ENCODE measurements at places on chromosomes 3 and 15. TPM values are rescaled to one million over a fixed set of nuclear protein-coding genes. Genes with fewer than 3 reads are reported as not detected.
A peak's percentile ranks its signal among the peaks of the same experiment; 100 is the strongest.

The GPR27 gene
- total RNA-seq = 5.2 TPM

DNA sequence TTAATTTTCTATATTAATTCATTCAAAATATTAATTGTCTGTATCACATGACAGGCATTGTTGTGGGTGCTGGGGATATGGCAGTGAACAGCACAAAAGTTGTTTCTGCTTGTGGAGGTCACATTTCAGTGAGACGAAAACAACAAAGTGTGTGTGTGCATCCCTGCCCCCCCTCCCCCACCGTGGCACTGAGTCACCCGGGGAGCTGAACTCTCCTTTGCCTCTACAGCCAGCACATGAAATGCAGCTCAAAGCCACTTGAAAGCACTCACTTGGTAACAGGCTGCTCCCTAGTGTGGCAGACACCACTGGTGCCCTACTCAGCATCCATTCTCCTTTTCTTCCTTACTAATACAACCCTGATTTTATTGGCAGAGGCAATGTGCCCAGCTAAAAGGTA is 16.9 kb upstream of the SCAMP5 start:
- DNase-seq = no peak

DNA sequence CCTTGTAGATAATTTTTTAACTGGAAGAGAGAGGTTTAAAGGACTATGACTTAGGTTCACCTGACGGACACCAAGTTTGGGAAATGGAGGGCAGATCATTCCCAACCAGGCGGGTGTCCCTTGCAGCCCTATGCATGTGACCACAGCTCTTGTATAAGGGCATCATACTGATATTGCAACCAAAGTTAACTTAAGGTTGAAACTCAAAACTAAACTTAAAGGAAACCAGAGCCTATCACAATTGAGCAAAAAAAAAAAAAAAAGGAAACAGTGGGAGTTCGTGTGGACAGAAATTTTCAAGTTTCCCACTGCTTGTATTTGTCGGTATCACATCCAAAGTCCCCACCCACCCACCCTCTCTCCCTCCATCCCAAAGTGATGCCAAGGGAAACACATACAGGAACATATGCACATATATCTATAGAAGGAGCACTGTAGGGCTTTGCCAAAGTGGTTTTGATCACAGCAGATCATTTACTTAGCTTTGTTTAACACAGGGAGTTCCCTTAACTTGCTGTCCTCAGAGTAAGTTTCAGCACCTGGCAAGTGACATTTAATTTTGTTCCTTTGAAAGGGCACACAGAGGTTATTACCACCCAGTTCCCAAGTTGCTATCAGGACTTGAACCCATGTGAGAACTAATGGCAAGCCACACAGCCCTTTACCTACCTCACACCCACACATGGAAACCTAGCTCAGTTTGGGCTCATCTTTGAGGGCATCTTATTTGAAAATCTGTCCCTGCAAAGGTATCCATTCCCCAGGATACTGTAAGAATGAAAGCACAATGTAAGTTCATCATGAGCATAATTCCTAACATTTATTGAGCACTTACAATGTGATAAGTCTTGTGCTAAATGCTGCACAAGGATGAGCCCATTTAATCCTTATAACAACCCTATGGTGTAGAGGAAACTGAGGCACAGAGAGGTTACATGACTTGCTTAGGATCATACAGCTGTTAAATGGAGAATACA is 204.5 kb upstream of the CMC1 start:
- no peak for DNase-seq

The UROC1 gene
- total RNA-seq = not detected

DNA sequence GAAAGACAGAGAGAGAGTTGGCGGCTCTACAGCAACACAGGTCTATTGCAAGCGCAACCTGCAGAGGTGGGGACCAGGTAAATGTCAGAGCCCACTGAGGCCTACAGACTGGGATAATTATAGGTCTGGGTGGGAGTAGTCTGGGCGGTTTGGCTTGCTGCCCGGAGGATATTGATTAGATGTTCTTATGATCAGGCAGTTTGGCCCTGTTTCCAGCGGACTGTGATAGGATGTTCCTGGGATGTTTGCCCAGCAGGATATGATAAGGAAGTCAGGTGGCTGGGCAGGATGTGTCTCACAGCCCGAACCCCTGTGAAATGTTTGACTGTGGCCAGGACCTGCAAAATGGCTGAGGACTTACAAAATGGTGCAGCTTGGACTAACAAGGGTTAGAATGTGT is 364.9 kb downstream of the NAALADL2 start:
- DNase-seq = no peak

The ULK3 gene
- total RNA-seq = 23.4 TPM

The RTP4 gene
- total RNA-seq = 0.79 TPM

DNA sequence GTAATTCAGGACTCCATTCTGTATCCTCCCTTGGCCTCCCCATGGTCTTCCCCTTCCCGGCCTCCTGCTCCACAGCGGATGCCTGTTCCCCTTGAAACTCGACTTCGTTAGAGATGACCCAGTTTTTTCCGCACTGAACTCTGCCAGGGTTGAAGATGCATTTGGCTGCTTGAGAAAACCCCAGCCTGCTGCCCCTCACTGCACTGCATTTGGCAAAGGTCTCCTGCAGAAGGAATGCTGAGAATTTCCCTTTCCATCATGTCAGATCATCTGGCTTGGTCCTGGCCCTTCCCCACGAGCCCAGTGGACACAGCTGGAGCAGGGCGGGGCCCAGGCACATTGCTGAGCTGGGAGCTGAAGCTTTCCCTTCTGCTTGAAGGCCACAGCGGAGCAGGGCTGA is 37.6 kb upstream of the RGMA start:
- peak; percentile 94 for DNase-seq

The VGLL3 gene
- 53.1 TPM for total RNA-seq

The FGD5 gene
- total RNA-seq = 14.9 TPM

DNA sequence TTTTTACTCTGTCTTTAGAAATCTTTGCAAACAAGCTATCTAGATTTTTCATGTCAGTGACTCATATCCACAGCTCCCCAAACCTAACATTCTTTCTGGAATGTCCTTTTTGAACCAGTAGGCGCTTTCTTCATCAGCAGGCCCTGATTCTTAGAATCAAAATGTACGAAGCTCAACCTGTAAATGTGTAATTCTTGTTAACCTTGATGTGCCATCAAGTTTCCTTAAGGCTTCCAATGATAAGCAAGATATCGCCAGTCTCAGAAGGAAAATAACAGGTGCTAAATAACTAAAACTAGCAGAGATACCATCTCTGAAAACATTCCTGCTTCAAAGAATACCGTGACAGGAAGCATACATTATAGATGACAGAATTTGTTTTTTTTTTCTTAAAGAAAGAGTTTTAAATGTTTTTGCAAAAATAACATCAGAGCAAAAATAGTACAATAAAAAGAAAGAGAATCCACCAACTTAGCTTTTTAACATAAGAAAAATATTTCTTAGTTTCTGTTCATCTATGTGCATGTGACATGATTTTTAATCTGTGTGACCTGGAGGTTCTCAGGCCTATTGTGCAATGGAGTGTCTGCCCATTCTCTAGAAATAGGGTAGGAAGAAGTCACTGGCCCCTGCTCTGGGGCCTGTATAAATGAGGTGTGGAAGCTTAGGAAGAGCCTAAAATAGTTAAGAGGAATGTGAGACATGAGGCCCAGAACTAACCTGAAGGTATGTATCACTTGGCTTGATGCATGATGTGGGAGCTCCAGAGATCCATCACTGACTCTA is 14.7 kb upstream of the SECISBP2L start:
- DNase-seq = no peak

- no peak for DNase-seq
These were observed 38.9 kb upstream of the SNTN start for GRCh38 chr3:63613561-63613960.

The IQCH gene
- total RNA-seq = 0.89 TPM

The ATP10A gene
- total RNA-seq = 11.7 TPM

Data from skin of body (tissue), 3 donors.